Brain microvascular endothelial cell (primary cell): ENCODE measurements at places on chromosomes 1 and 21.

- no peak for DNase-seq
These were observed 5.2 kb upstream of the GALNT2 start for GRCh38 chr1:230061801-230062200.

DNA sequence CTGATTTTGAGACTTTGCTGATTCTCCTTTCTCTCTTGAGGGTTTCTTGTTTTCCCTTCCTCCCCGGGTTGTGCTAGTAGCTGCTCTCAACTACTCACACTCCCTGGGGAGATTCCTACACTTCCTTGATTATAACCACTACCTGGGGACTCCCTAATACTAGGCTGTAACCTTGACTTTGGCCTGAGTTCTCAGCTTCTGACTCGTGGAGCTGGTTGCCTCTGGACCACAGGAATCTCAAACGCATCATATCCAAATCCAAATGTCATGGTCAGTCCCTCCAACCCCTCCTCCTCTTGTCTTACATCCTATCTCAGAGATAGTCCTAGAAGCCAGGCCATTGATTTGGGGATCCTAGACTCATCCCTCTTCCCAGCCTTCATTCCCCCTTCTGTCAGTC, 12.0 kb downstream of the MOV10 start:
- DNase-seq, result no peak

- DNase-seq, result no peak
These were observed 27.9 kb downstream of the PGM1 start for GRCh38 chr1:63621075-63621474.

GRCh38 chr21:41783476-41784180, 16.8 kb upstream of the RIPK4 start:
- DNase-seq, result peak; percentile 11

- DNase-seq, result no peak
These were observed 171.3 kb upstream of the BEND5 start for GRCh38 chr1:48947761-48948537.

DNA sequence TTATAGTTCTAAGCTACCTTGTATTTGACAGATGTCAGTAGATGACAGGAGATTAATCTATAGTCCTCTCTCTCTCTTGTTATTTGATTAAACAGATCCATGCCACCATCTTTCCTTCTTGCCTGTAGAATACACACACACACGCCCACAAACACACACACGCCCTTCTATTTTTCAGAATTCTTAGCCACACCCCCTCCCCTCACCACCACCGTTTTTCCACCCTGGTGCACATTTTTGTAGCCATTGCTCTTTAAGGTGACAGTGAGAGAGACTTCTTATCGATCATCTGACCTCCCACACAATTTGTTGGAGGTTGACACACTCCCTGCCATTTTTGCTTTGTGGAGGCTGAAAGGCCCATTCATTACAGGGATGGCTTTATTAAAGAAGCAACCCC, 123.2 kb downstream of the NTNG1 start:
- no peak for DNase-seq

- peak; percentile 71 for DNase-seq
These were observed 109.0 kb upstream of the IPO9 start for GRCh38 chr1:201719812-201720521.
